ENCODE measurements at places on chromosomes 2 and 18.
A peak's percentile ranks its signal among the peaks of the same experiment; 100 is the strongest.

DNA sequence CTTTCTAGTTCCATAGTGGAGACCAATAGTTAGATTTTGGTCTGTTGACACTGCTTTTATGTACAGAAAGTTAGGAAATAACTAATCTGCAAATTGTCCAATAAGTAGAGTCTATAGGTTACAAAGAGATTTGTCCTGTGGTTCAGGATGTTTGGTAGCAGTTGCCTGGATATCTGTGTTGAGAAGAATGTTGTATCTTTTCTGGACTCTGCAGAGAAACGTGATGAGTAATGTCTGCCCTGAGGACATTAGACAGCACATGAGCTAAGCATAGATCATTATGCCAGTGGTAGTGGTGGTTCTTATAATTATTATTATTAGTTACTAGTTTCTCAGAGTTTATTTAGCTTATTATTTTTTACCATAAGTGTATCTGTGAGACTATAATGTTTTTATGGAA, 65.8 kb downstream of the ANKRD62 start:
- no peak for DNase-seq

- DNase-seq = peak; percentile 36
These were observed 776 bp upstream of the SPEG start for GRCh38 chr2:219433666-219434467.

DNA sequence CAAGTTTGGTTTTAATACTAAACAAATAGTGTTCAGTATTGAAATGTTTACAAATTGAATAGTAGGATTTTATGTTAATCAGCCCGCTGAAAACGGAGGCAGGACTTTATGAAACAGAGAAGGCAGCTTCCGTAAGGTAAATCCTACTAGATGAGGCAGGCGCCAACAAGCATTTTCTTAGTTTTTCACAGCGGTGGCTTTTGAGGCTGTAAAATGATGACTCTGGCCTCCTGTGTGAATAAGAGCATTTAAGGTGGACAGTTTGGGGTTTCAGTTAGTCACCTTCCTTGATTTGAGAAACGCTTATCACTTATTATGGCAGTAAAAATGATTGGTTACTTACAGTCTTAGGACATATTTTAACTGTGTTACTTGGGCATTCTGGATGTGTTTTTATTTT, 212.9 kb downstream of the PTGR3 start:
- DNase-seq = no peak

DNA sequence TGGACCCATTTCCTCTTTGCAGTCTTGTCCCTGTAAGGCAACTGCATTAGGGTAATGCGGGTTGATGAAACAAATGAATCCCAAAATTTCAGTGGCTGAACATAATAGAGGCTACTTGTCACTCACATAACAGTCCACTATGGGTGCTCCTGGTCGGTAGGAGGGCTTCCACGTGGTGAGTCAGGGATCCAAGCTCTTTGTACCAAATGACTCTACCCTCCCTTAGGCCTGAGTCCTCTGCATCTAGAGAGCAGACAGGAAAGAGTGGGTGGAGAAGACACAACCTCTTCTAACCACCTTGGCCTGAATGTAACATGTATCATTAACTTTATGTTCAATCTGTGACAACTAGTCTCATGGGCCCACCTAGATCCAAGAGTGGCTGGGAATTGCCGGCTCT, 86.2 kb upstream of the HAAO start:
- no peak for DNase-seq

GRCh38 chr2:236507393-236508085, 62.1 kb upstream of the ACKR3 start:
- DNase-seq = peak; percentile 70

DNA sequence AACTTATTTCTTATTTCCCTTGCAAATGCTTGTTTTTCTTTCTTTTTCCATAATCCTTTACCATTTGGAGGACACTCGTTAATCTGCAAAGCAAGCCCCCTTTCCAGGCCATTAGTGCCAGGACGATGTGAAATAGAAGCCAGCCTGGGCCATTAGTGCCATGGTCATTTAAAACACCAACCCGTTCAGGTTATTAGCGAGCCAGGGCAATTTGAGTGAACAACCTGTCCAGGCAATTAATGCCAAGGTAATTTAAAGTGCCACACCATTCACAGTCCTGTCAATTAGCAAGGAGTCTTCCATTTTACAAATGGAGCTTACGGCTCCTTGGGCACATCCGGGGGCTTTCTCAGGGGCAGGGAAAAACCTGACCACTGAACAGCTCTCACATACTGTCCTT, 370.6 kb downstream of the HRH4 start:
- DNase-seq = no peak

DNA sequence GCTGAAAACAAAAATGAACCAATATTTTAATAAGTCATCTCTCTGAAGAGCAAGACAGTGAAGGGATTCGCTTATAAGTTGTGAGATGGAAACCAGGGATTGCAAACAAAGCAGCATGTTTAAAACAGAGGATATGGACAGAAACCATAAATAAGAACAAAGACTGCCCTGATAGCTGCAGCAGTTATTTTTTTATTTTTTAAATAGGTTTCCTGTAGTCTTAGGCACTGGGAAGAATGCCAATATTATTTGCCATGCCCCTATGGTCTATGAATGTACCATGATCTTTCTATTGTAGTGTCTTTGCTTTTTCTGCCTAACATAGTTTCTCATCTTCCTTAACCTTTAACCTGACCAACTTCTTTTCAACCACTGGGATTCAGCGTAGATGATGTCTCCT, 1334.0 kb upstream of the NRXN1 start:
- DNase-seq = no peak

Data from CD4-positive, alpha-beta T cell treated with Interleukin-17A for 4 hours (primary cell).